ENCODE measurements at places on chromosomes 11 and 22.
A peak's percentile ranks its signal among the peaks of the same experiment; 100 is the strongest.

DNA sequence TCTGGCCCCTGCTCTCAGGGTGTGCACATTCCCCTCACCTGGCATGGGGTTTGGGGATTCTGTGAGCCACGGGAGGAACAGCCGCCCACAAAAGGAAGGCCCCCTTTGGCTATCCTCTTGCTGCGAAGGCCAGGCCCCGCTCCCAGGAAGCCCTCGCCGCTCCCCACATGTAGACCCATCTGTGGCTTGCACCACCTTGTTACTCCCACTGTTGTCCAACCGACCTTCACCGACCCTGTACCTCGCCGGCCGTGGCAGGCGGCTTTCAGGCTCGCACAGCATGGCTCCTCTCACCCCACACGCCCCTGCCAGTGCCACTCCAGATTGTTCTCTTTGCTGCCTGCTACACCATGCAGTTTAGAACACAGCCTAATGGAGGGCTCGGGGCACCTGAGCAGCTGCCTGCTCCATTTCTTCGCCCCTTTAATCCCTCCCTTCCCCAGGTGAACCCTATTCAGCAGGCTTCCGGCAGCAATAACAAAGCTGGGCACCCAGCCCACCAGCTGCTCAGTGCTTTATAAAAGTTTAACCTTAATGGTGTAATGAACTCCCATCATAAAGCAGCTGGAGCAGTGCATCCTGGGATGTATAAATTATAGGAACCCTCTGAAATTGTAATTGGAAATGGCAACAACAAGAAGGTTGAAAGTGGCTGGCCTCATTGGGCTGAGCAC lies 10.7 kb downstream of the DAGLA start:
- DNase-seq: no peak

GRCh38 chr11:8683115-8683807 lies 669 bp downstream of the RPL27A start:
- DNase-seq: no peak

DNA sequence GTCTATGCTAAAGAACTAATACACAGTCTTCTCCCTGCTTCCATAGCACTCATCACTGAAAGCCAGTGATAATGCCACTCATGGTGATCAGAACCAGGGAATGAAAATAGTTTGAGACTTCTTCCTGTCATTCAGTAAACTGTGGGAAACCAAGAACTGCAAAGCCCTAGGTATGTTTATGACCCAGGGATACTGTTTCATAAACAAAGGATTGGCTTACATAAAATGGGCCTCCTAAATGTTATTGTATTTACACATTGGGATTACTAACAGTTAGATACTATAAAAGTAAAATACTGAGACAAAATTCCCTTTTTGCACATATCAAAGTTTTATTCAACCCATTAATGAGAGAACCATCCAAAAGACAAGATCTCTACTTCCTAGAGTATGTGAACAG lies 21.3 kb upstream of the CWF19L2 start:
- no peak for DNase-seq

GRCh38 chr11:87454241-87454640 lies 416.5 kb downstream of the TMEM135 start:
- DNase-seq: no peak

GRCh38 chr22:33593818-33594217 lies 326.5 kb downstream of the LARGE1 start:
- no peak for DNase-seq

GRCh38 chr11:91199866-91200265 lies 977.0 kb upstream of the CHORDC1 start:
- no peak for DNase-seq

DNA sequence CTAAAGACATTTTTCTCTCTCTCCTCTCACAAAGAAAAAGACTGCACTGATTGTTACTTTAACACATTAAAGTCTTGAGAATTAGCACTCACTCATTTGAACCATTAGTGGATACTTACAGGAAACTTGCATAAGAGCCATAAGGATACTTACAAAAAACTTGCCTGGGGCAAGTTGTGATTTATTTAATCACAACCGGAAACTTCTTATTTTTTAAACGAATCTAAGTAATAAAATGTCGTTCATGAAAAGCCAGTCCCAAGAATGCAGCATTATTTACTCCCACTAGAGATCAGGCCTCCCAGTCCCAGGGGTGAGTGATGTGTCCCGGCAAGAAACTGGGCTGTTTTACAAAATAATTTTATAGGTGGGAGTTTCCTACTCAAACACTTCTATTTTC lies 59.3 kb upstream of the TTC12 start:
- DNase-seq: no peak

DNA sequence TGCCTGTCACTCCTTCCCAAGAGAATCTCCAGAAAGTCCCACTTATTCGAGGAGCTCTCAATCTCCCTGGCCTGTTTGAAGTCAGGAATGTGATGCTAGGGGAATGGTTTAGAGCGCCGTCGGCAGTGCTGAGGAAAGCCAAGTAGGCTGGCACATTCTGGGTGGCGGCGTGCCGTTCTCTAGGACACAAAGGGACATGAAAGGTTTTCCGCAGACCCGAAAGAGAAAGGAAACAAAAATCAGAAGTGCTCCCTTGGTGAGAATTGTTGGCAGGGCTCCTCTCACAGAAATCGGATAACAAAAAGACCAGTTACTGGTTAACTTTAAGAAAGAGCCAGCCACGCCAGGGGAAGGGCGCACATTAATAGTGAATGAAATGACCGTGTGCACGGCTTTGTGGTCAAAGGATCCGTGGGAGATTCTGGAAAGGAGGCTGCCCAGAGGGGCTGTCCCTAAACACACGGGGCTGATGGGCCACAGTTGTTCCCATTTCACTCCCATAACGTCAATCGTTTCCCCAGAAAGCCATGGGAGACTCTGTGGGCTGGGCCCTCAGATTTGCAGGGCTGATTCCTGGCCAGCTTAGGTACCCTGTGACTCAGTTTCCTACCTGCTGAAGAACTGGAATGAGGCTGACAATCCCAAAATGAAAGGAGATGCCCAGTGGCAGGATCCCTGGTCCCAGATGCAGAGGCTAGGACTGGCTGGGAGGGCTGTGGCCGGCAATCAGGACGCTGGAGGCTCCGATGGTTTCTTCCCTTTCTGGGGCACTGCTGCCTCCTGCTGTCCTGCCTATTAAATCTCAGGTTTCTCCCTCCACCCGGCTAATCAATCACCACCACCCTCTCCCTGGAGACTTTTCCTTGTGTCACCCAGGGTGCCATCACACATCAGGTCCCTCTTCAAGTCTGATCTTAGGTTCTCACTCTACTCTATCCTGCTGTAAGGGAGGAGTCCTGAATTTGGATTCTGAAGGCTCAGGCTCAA lies 82.3 kb downstream of the RCN1 start:
- peak; percentile 58 for DNase-seq

DNA sequence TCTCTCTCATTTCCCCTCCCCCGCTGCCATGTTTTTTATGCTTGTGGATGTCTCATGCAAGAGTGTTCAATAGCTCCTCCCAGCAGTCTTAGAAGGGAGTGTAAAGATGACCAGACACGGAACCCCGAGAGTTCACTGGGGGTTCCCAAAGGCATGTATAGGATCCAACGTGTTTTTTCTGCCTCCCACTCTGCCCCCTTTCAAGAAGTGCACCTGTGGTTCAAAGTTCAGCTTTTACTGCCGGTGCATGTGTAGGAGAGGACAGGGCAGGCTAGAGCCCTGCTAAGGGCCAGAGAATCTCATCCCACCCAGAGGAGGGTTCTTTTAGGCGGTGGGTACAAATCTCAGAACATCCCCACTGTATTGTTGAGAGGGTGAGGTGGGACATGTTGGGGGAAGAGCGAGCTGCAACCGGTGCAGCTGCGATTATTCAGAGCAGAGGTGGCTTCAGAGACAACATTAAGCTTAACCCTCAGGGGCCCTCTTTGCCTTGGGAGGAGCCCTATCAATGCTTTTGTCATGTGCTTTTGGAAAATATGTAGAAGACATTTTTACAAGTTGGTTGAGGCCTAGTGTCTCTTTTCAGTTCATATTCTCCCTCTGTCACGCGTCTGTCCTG lies 14.5 kb downstream of the MIF start:
- no peak for DNase-seq

DNA sequence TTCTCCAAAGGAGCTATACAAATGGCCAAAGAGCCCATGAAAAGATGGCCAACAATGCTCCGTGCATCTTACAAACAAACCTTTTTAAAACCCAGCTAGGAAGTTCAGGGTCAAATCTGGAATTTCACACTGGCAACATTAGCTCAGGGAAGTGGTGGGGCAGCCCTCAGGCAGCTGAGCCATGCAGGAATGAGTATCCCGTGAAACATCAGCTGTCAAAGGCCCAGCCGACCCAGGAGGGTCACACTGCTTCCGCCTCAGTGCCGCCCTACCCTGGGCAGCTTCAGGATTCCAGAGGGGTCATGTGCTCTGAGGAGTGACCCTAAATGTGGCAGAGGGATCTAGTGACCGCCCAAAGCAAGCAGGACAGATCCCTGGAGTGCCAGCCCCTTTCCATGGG lies 73.4 kb downstream of the LINC01488 start:
- DNase-seq: peak; percentile 11

DNA sequence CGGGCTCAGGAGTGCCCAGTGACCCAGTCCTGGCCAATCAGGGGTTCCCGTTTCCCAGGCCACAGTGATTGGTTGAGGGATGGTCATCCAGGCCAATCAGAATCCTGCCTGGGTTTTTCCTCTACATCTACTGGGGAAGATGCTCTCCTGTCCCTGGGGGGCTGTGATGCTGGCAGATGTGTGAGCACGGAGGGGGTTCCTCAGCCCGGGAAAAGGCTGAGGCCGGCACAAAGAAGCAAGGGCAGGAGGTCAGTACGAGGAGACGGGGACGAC lies 171.2 kb downstream of the CTTN start:
- DNase-seq: no peak

- no peak for DNase-seq
These were observed 10.5 kb downstream of the COMMD9 start for GRCh38 chr11:36278531-36279282.

DNA sequence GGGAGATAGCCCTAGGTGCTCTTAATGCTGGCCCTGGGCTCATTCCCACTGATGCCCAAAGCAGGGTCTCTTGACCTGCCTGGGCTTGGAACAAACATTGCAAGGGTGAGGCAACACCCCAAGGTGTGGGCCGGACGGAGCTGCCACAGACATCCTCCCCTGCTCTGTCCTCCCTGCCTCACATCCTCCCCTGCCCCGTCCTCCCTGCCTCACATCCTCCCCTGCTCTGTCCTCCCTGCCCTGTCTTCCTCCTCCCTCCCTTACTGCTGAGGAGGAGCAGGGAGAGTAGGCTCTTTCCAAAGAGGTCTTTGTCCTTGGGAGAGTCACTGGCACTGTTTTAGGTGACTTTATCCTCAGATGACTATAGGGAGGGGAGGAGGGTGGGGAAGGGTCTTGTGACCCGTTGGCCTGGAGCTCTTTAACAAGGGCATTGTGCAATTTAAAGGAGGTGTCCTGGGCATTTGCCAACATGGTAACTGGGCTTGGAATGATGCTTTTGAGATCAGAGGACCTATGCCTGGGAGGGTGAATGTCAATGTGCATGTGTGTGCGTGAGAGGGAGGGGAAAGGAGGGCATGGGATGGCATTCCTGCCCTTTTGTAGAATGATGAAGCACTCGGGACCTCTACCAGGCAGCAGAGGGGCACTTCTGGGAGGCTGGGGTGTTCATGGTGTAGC lies 700 bp downstream of the FAM180B start:
- no peak for DNase-seq

- no peak for DNase-seq
These were observed 12.3 kb downstream of the MB start for GRCh38 chr22:35604621-35605368.

GRCh38 chr22:39713799-39714290 lies 143.3 kb downstream of the CACNA1I start:
- peak; percentile 27 for DNase-seq

- DNase-seq: no peak
These were observed 1.2 kb upstream of the CCDC117 start for GRCh38 chr22:28771195-28771791.

GRCh38 chr22:40679964-40680818 lies 907 bp downstream of the MCHR1 start:
- no peak for DNase-seq

GRCh38 chr11:18731441-18731840 lies 5.5 kb upstream of the IGSF22 start:
- no peak for DNase-seq

DNA sequence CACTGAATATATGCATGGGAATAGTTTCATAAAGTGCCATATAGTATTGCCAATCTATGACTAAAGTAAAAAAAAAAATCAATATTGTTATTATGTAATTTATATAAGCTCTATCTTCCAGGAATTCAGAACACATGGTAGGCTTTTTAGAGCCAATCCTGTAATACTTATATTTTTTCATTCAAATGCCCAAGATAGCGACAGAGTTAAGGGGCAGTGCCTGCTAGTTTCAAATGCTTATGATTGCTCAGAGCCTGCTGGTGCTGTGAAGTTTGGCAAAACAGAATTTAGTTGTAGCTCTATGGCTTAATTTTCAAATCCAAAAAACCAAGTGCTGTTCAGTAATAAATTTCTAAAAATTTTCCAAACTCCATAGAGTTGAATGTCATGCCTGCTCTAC lies 39.0 kb upstream of the BLID start:
- DNase-seq: no peak

DNA sequence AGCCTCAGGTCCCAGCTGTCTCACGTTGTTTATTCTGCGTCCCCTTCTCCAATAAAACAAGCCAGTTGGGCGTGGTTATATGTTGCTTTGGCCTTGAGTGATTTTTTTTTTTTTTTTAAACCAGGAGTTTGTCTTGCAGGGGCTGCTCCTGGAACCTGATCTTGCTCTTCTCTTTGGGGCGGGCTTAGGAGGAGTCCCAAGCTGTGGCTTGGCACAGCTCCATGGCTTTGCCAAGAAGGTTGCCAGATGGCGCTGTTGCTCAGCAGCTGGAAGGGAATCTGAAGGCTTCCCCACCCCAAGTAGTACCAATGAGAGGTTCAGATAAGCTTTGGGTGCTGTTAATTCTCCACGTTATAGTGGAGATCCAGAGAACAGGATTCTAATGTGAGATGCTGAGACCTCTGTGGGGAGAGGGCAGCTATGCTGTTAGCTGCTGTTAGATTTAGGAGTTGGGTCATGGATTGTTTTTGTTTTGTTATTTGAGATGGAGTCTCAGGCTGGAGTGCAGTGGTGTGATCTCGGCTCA lies 2.0 kb upstream of the FERMT3 start:
- peak; percentile 96 for DNase-seq

GRCh38 chr22:42324990-42325710 lies 54.7 kb upstream of the TCF20 start:
- peak; percentile 64 for DNase-seq

Measured in Peyer's patch (tissue), 4 donors.